ENCODE measurements at places on chromosomes 12 and 14. TPM values are rescaled to one million over a fixed set of nuclear protein-coding genes. Genes with fewer than 3 reads are reported as not detected.

DNA sequence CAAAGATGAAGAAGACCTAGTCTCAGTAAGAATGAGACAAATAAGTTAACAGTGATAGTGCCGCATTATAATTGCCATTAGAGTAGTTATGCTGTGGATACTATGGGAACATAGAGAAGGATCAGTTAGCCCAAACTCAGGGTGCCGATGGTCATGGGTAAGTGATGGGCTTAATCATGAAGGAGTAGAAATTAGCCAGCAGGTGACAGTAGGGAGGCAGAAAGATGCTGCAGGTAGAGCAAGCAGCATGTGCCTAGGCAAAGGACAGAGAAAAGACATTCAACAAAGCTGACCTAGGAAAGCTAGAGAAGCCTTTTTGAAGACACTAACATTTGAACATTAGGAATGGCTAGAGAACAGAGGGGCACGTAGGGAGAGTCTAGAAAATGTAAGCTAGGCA lies 30.6 kb upstream of the PTPRQ start:
- no peak for DNase-seq

GRCh38 chr12:126480451-126480850 lies 1415.2 kb downstream of the AACS start:
- no peak for DNase-seq

The SLC22A17 gene
- 13.1 TPM for total RNA-seq

The POTEM gene
- total RNA-seq = not detected

DNA sequence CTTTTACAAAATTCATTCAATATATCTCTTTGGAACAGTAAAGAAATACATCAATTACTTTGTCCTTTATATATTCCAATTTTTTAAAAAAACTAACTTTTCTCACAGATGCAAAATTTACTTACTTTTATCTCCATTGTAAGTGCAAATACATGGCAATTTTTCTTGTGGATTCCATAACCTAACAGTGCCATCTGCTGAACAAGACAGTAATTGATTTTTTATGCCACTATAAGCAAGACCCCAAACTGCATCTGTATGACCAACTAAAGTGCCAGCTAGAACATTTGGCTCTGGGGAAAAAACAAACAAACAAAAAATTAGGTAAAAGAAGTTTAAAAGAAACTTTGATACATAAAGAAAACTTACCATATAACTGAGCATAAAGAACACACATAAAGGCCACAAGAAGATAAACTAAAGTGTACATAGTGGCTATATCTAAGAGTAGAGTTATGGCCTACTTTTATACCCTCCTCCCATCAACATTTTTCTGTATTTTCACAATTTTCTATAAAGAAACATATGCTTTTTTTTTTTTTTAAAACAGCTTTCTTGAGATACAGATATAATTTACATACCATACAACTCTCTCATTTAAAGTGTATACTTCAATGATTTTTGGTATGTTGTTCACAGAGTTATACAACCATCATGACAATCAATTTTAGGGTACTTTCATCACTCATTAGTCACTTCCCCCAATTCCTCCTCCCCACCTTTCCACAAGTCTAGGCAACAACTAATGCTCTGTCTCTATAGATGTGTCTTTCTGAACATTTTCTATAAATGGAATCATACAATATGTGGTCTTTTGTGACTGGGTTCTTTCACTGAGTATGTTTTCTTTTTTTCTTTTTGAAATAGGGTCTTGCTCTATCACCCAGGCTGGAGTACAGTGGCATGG lies 32.6 kb downstream of the COCH start:
- DNase-seq = no peak

The TAS2R19 gene
- not detected for total RNA-seq

GRCh38 chr12:22248571-22249115 lies 85.9 kb downstream of the ST8SIA1 start:
- DNase-seq = no peak

The RERGL gene
- not detected for total RNA-seq

The SYCP3 gene
- not detected for total RNA-seq

DNA sequence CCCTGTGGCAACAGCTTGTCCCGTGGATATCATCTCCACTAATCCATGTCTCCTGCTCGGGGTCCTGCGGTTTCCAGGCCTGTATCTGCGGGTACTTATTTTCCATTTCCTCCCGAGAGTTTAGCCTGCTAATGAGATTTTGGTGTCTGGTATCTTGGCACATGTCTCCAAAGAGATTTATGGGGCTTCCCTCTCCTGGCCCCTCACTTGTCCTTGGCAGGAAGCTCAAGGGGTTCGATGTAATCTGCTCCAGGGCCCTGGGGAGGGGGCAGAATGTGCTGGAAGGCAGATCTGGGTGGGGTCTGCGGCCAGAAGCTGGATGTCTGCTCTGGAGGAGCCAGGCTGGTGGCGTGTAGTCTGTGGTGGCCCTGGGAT lies 85.7 kb downstream of the KIF26A start:
- no peak for DNase-seq

The ACACB gene
- total RNA-seq = 0.84 TPM

The C14orf132 gene
- total RNA-seq = 5.6 TPM

GRCh38 chr12:12436831-12437345 lies 80.0 kb downstream of the BORCS5 start:
- DNase-seq = no peak

The LRP1-AS gene
- not detected for total RNA-seq

The SMCO3 gene
- total RNA-seq = not detected

DNA sequence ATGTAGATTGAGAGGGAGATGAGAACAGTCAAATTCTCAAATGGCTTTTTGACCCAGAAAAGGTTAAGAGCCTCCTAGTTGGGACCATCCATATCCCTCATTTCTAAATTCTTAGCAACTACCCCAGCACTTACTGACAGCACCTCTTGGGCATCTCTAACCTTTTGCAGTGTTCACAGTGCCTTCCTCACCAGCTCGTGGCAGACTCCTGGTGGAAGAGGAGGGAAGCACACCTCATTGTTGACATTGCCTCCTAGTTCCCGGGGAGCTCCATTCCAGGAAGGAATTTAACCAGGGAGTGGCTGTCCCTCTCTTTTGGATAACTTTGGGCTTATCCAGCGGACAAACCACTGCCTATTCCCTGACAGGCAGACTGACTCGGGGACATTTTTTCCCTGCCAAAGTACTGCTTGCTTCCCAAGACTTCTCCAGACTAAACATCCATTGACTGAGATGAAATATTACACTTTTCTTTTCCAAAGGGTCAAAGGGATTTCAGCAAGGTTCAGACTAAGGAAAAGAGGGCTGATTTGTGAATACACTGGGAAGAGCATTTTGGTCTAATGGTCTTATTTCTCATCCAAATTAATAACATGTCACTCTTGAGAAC lies 9.0 kb upstream of the OR6J1 start:
- peak; percentile 26 for DNase-seq

DNA sequence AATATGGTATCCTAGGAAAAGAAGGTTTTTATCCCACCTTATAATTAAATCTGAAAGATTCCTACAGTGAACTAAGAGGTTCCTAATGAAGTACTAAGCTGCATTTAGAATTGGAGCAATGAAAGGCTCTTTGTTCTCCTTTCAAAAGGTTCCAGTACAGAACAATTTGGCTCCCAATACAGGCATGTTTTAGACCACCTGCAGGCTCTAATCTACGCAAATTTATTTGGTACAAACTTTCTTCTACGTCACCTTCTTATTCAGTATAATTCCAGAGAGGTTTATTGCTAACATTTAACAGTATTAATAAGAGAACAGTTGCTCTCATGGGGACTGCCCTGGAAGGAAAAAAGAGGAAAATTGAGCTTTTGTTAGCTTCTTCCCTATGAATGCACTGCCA lies 37.6 kb upstream of the SLCO1C1 start:
- DNase-seq = no peak

DNA sequence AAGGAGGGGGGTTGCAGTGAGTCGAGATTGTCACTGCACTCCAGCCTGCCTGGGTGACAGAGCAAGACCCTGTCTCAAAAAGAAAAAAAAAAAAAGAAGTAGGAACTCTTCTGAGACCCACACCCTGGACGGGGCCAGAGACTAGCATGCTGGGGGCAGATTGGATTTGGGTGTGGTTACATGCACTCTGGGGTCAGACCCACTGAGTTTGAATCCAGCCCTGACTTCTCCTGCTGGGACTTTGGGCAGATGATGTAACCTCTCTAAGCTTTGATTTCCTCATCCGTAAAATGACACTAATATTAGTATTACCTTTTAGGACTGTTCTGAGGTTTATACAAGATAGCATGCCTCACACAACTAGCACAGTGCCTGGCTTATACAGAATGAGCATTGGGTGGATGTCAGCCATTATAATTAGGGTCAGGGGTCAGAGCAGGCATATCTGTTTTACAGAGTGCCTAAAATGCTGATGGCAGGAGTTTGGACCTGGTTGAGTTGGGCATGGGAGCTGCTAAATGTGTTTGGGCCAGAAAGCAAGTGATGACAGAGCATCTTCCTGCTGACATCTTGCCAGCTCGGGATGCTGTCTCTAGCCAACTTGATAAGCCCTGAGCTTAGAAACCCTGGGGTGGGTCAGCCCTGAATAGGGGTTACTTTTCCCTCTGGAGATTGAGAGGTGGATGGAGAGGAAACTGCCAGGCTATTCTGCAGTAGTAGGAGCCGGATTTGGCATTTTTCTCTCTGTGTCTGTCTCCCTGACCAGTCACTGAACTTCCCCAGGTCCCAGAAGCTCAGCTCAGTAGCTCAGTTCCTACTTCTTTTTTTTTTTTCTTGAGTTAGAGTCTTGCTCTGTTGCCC lies 15.5 kb downstream of the TPCN1 start:
- no peak for DNase-seq

The MYH6 gene
- not detected for total RNA-seq

DNA sequence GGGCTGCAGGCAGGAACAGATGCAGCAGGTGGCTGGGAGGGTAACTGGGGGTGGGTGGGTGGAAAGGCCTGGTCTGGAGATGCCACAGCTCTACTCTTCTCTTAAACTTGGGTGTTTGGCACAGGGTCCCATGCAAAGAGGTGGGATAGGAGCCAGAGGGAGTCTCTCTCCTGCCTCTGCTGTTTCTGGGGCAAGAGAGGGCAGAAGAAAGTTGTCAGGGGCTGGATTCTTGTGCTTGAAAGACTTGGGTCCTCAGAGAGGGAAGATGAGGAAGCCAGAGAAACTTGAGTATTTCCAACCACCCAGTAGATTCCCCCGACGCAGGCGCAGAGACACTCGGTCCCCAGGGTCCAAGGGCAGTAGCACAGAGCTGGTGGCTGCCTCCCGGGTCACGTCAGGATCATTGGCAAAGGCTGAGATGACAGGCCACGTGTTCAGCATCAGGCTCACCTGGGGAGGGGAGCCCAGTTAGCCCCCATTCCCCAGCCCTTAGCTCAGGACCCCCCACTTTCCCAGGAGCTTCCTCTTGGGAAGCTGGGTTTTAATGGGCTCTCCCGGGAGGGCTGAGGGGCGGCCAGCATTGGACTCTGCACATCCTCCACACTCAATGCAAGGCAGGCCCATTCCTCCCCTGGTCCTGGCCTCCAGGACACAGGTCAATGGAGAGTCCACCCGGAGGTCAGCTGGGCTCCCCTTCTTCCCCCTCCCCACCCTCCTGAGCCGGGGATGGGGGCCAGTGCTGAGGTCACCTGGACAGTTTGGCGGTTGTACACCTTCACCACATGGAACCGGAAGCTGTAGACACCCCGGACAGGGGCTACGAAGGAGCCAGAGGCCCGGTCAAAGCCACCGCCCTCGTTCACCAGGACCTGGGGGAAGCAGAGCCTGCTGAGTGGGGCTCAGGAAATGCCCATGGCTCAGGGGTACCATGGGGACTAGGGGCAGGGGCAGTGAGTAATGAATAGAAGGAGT lies 1.6 kb downstream of the CBLN3 start:
- DNase-seq = no peak

The TAS2R31 gene
- 2.6 TPM for total RNA-seq

The MEG3 gene
- total RNA-seq = 46.1 TPM

DNA sequence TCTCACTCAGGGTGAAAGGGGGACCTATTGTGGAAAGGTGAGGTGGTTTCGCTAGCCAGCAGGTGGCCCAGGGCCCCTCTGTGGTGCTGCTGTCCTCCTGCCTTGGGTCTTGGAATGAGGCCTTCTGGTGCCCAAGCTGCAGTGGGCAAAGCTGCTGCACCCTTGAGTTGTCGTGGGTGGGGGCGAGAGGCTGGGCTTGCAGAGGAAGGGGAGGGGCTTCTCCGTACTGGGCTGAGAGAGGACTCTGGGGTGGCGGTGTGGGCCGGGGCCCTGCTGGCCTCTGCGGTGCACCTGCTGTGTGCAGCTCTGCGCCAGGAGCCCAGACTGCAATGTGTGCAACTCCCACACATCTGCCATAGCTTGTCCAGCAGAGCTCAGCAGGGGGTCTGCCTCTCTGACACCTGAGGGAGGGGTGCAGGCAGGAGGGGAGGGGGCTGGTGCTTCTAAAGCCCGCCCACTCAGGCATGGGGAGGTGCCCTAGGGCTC lies 145.8 kb downstream of the KIF26A start:
- no peak for DNase-seq

The APOLD1 gene
- total RNA-seq = 1.4 TPM

- DNase-seq = no peak
Measured at GRCh38 chr12:89858718-89859117, 150.1 kb upstream of the ATP2B1 start.

The SLC39A2 gene
- 0.25 TPM for total RNA-seq

GRCh38 chr14:76350671-76351070 lies 25.3 kb upstream of the ESRRB start:
- no peak for DNase-seq

The GARIN6 gene
- total RNA-seq = not detected

- DNase-seq = no peak
Measured at GRCh38 chr12:76901628-76902380, 23.0 kb upstream of the CSRP2 start.

DNA sequence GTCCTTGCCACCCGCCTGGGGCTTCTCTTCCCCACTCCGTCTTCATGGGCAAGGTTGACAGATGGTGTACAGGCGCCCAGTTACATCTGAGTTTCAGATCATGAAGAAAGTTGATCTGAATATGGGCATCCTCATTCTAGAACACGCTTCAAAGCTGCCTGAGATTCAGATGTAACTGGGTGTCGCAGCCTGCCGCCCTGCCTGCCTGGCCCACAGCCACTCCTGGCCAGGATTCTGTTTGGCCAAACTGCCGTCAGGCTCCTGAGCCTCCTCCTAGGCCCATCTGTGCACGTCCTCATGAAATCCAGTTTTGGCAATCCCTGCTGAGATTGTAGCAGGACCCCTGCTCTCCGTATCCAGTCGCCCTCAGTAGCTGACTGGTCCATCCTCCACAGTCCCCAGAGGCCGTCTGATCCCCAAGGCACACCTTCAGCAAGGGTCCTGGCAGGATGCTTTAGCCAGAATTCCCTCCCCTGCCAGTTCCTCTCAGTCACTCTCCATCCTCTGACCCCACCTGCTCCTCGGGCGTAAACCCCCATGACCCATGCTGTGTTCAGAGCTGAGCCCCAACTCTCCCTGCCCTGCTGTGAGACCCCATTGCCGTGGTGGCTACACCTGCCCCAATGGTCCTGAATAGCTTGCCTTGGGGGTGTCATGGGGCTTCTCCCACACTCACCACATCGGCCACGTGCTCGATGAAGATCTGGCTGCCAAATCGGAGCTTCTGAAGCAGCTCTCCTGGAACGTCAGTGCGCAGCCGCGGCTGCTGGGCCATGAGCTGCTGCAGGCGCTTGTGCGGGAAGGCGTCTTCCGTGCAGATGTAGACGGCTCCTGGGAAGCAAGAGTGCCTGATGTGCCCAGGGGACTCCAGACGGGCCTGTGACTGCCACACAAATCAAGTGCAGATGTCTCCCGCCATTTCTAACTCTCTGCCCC lies 12.5 kb downstream of the XRCC3 start:
- DNase-seq = no peak

The IL31 gene
- total RNA-seq = not detected

GRCh38 chr14:38367922-38368321 lies 112.0 kb upstream of the CLEC14A start:
- no peak for DNase-seq

Measured in kidney epithelial cell (primary cell).